ENCODE measurements at places on chromosomes 2 and 18.

- DNase-seq: no peak
Measured at GRCh38 chr18:55404832-55405465, 183.0 kb downstream of the TCF4 start.

- DNase-seq: no peak
Measured at GRCh38 chr2:23354554-23354953, 30.4 kb upstream of the KLHL29 start.

DNA sequence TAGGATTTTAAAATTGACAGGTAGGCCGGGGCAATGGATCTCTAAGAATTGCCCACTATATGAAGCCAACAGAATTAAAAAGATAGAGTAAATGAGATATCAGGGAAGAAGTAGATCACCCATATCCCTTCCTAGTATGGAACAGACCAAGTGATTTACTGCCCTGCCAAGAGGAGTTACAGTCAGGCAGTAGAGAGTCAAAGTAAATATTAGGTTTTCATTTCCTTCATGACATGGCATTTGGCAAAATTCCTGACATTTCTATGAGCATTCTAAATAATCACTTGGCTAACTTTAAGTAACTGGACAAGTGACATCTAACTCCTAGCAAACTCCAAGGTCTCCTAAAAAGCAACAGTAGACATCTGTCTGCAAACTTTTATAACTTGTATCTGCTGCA, 33.5 kb downstream of the GALNT5 start:
- DNase-seq: no peak

- no peak for DNase-seq
Measured at GRCh38 chr2:16763056-16763455, 97.4 kb upstream of the CYRIA start.

GRCh38 chr18:64513401-64513800, 364.5 kb upstream of the LINC00305 start:
- DNase-seq: no peak

DNA sequence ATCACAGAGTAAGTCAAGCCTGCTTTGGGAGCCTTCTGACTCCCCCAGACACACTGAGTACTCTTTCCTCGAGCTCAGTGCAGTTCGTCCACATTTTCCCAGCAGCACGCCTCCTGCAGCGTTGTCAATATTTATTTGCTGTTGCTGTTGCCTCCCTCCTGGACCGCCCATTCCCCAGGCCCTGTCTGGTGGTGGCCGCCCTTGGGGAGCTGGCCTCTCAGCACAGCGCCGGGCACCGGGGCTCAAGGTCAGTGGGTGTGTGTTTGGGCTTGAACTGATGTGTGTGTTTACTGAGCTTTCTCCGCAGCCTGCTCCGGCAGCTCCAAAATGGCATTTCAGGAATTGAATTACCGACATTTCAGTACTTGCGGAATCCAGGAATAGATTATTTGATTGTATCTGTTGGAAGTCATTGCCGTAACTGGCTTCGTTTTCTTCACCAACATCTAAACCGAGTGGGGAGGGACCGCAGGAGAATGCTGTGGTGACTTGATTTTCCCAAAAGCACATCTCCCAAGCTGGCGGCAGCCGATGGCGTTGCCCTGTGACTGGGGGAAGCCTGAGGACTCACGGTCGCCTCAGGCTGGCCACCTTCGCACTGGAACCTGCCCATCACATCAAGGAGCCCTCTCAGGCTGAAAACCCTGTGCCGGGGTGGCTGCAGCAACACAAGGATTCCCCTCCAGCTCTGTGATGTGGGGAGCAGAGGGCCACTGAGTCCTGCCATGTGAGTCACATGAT, 66.0 kb downstream of the HPCAL1 start:
- DNase-seq: no peak

- no peak for DNase-seq
Measured at GRCh38 chr2:172287190-172287589, 140.2 kb upstream of the ITGA6 start.

DNA sequence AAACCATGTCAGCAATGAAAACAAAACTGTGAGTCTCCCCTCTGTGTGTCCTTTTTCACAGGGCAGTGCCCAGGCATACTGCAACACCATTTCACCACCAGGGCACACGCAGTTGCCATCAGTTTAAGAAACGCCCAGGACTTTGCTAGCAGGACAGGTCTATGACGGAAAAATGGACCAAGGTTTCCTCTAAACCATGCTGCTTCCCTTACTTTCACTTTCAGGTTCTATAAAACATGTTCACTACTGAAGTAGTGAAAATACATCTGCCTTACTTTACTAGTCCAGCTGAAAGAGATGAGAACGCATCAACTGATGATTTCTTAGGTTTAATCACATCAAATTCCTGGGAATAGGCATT, 110.5 kb downstream of the TCF4 start:
- no peak for DNase-seq

DNA sequence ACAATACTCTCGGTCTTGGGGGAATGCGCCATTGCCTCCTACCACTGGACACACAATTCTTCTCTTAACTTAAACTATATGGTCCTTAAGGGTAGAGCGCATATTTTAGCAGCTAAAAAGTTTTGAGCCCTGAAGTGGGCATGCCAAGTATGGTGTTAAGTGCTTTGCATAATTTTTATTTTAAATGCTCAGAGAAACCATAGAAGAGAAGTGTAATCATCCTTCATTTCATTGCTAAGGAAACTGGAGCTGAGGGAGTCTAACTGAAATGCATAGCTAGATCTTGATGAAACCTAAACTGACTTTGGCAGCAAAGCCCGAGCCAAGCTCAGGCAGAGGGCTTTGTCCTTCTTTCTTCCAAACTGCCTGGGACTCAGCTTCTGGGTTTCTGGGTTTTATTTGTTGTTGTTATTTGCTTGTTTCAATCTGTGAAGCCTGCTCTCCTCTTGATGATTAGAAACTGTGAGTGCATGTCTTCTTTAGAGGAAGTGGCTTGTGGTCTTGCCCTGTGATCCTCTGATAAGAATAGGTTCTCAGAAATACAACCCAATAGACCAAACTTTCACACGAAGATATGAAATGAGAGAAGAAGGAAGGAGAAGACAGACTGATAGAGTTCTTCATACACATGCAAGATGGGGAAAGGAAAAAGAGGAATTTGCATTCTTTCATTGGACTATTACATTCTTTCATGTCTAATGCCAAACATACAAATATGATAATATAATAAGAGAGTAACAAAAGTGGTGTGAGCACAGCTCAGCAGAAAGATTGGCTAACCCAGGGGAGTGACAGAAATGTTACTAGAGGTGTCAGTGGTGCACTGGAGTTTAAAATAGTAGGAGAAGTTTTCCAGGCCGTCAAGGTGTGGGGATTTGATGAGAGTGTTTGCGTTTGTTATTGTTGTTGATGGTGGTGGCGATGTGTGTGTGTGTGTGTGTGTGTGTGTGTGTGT, 7.5 kb upstream of the RNF144A start:
- DNase-seq: no peak

DNA sequence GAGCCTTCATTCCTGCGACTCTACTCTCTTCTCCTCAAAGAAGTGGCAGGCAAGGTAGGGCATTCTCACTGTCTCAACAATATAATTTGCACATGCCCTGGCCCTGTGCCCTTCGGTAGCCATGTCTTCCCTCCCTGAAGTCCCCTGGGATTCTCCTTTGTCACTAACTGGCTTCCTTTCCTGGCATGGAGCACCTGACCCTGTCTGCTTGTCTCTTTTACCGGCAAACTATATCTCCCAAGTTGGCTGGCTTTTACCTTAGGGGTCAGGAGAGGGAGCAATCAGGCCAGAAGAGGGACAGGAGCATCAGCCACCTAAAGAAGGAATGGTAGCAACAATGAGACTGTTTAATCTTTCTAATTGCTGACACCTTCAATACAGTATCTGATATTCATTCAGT, 51.9 kb upstream of the RMDN2 start:
- no peak for DNase-seq

GRCh38 chr2:38528008-38528442, 74.7 kb downstream of the HNRNPLL start:
- peak; percentile 32 for DNase-seq

DNA sequence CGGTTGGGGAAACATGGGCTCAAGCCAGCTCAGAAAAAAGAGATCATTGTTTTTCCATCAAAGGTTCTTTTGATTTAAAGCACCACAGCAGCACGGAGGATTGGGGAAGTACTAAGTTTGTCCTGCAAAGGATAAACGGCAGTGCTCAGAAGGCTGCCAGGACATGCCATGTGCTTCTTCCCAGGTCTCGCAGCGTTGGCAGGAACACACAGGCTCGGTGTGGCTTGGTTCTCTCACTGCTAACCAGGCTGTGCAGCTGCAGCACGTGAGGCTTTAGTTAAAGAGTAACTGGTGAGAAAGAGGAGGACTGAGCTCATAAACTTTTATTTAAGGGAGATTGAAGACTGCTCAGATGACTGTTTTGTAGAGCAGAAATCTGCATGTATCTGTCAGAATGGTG, 264.3 kb downstream of the TSN start:
- peak; percentile 26 for DNase-seq

DNA sequence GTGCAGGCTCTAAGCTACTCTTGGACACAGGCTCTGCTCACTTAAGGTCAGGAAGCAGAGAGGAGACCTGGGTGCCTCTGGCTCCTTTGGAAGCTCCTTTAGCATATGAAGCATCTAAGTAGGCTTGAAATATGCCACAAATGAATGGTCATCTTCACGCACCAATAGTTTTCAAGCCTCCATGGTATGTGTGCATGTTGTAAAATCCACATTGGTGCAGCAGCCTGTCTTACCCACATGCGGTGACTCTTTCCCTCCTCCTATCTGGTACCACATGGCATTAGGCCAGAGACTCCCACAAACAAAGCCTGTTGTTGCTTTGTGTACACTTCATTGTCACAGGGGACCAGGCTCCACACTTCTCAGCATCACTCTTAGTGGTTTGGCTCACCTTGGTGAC, 442.2 kb upstream of the RAB12 start:
- DNase-seq: no peak

- no peak for DNase-seq
Measured at GRCh38 chr2:225097035-225097434, 54.8 kb upstream of the DOCK10 start.

GRCh38 chr2:233247744-233248143, 3.7 kb upstream of the ATG16L1 start:
- no peak for DNase-seq

DNA sequence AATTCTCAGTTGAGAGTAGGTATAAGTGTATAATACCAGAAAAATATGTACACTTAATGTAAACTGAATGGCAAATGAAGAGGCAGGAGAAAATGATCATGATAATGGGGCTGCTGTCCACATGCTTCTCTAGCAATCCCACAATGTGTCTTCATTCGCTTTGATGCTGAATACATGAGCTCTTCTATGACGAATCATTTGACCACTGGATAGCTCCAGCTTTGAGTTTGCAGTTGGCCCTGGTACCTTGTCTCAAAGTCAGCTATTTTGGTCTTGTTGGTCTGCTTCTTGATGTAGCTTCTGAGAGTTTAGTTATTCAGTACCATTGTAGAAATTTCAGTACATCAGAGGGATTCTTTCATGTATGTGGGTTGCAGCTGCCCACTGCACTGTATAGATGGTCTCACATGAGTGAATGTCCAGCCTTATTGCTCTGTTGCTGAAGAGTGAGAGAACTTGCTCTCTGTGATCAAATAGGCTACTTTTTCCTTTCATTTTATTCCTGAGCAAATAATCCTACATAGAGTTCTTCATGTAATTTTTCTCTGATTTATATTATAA, 105.1 kb downstream of the TTC27 start:
- no peak for DNase-seq

DNA sequence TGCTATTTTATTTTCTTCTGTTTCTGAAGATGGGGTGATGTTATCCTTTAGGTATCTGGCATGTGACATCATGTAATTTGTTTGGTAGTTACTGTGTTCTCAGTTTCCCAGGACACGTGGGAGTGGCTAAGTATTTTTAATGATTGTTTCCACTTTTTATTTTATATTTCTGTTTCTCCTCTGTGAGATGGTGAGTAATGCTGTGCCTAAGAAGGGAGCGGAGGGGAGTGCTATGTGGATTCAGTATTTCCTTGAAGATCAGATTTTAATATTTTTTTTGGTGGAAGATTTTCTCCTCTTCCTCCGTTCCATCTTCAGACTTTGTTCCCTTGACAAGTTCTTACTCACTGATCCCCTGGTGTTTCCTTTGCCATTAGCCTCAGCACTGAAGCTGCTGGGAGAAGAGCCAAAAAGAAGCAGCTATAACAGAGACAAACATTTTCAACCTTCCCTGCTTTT, 180.0 kb upstream of the MMADHC start:
- no peak for DNase-seq

- no peak for DNase-seq
Measured at GRCh38 chr18:47779381-47779780, 151.1 kb downstream of the SMAD2 start.

DNA sequence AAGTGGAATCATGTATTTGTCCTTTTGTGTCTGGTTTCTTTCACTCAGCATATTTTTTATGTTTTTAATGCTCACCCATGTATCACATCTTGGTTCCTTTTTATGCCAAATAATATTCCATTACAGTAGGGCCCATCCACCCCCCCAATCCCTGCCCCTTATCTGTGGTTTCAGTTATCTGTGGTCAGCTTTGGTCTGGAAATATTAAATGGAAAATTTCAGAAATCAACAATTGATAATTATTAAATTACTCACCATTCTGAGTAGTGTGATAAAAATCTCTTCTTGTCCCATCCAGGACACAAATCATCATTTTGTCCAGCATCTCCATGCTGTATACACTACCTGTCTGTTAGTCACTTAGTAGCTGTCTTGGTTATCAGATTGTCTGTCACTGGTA, 66.7 kb downstream of the BIRC6 start:
- no peak for DNase-seq

- no peak for DNase-seq
Measured at GRCh38 chr2:12839339-12839738, 122.6 kb downstream of the TRIB2 start.

GRCh38 chr2:235766278-235766677, 272.4 kb downstream of the AGAP1 start:
- DNase-seq: peak; percentile 87

DNA sequence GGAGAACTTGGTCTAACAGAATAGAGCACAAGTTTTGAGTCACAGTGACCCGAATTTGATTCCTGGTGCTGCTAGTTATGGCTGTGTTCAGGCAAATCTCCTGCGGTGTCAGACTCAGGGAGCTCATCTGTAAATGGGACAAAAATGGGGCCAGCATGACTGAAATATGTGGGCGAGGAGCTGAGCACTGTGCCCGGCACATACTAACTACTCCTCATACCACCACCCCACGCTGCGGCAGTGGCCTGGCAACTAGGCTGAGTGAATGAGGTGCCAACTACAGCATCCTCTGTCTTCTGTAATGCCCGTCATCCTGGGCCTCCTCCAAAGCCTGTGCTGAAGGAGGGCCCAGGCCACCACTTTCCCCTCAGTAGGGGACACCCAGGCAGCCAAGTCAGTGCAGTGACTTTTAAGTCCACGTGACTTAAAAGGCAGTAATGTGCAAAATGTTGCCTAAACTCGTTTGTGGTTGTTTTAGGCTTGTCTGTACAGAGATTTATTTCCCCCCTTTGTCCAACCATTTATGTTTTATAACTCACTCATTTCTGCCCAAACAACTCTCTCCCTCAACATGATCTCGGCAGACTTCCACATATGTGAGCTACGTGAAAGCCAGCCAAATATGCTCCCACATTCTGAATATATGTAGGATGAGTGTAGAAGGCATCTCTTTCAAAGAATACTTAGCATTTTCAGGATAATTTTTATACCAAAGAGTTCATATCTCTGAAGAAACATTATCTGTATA, 773.7 kb downstream of the TSN start:
- peak; percentile 84 for DNase-seq
